ENCODE measurements at places on chromosomes 4 and X.

GRCh38 chrX:20531667-20532066 is 265.0 kb upstream of the RPS6KA3 start:
- DNase-seq: no peak
- peaks cover 13% of the 10 kb centered on the region for H3K4me1 ChIP-seq
- H3K36me3 ChIP-seq: no peaks in the 10 kb centered on the region
- no peaks in the 10 kb centered on the region for H3K27me3 ChIP-seq
- no peak overlapping the region for H3K27ac ChIP-seq

GRCh38 chrX:80807992-80808735 is 1.5 kb downstream of the BRWD3 start:
- peak overlapping the region; percentile 64 for H3K4me3 ChIP-seq
- H3K27ac ChIP-seq: peak overlapping the region; percentile 89
- no peaks in the 10 kb centered on the region for H3K27me3 ChIP-seq

- H3K27me3 ChIP-seq: no peaks in the 10 kb centered on the region
- H3K4me3 ChIP-seq: no peak overlapping the region
- H3K4me1 ChIP-seq: no peaks in the 10 kb centered on the region
- H3K36me3 ChIP-seq: no peaks in the 10 kb centered on the region
These were observed 23.8 kb downstream of the MSL3 start for GRCh38 chrX:11781734-11782370.

DNA sequence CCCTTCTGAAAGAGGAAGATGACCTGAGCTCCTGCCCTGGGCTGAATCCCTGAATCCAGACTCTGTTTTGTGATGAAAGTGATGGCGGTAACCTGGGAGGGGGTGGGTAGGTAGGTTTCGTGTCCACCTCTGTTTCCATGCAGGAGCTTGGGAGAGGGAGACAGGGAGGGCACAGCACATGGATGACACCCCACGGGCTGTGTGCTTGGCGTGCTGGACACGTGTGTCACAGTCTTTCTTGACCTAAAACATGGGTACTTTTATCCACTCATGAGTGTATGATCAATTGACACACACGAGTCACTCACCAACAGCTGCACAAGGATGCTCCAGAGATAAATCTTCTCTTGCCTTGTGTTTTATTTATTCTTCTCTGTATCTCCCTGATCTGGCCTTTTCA is 111.5 kb downstream of the DHRSX start:
- H3K4me1 ChIP-seq: peaks cover 20% of the 10 kb centered on the region
- no peak overlapping the region for H3K27ac ChIP-seq
- no peak overlapping the region for H3K4me3 ChIP-seq

DNA sequence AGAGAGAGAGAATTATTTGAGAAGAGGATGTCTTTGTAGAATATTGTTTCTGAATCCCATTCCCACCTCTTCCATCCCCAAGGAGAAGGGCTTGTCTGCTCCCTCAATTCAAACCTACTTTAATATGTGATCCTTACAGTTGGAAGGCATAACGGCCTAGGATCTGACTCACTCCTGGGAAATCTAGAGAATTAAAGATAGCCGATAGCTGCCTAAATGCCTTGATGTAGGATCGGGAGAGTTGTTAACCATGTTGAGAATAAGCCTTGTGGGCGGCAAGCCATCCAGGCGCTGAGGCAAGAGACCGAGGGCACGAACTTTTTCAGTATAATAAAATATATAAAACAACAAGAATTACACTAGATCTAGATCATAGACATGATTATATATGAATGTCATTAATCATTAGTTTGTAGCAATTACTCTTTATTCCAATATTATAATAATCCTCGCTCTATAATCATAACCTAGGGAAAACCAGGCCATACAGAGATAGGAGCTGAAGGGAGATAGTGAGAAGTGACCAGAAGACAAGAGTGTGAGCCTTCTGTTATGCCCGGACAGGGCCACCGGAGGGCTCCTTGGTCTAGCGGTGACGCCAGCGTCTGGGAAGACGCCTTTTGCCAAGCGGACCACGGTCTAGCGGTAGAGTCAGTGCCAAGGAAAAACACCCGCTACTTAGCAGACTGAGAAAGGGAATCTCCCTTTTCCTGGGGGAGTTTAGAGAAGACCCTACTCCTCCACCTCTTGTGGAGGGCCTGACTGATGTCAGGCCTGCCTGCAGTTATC is 13.5 kb downstream of the EMCN start:
- no peak overlapping the region for H3K4me3 ChIP-seq
- no peaks in the 10 kb centered on the region for H3K36me3 ChIP-seq
- no peaks in the 10 kb centered on the region for H3K27me3 ChIP-seq
- peaks cover 15% of the 10 kb centered on the region for H3K4me1 ChIP-seq
- no peak overlapping the region for H3K27ac ChIP-seq
- no peak for DNase-seq

DNA sequence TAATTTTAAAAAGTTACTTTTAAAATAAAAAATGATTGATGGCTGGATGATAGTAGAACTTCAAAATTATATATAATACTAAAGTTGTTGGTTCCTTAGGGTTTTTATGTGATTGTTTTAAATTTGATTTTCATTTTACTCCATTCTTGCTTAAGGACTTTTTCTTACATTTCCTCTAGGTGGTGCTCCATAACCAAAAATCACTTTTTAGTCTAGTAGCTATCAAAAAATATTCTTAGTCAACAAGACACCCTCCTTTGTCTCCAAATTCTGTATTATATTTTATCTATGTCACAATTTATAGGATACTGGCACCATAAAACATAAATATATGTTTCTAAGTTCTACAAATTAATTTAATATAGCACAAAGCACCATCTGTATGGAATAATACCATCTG is 67.2 kb upstream of the BRWD3 start:
- no peak overlapping the region for H3K27ac ChIP-seq
- no peak overlapping the region for H3K4me3 ChIP-seq
- H3K36me3 ChIP-seq: no peaks in the 10 kb centered on the region
- no peaks in the 10 kb centered on the region for H3K27me3 ChIP-seq

DNA sequence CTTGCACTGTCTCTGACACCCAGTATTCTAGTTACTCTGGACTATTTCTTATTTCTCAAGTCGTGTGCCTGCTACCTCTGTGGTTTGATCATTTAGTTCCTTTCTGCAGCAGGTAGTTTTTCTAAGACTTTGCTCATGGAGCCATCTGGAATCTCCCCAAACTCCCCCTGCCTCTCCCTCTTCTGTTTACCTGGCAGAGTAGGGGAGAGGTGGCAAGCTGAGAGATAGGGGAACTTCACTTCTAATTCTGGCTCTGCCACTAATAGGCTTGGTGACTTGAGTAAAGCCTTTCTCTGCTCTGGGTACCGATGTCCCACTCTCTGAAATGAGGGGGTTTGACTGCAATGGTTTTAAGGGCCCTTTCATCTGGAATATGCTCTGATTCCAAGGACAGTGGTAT is 141.3 kb downstream of the CPEB2 start:
- no peak overlapping the region for H3K4me3 ChIP-seq
- no peaks in the 10 kb centered on the region for H3K36me3 ChIP-seq
- H3K4me1 ChIP-seq: peaks cover 3% of the 10 kb centered on the region
- no peaks in the 10 kb centered on the region for H3K27me3 ChIP-seq

GRCh38 chr4:39097290-39097689 is 35.3 kb downstream of the KLHL5 start:
- DNase-seq: no peak
- no peak overlapping the region for H3K4me3 ChIP-seq
- no peaks in the 10 kb centered on the region for H3K4me1 ChIP-seq
- no peaks in the 10 kb centered on the region for H3K27me3 ChIP-seq
- H3K36me3 ChIP-seq: peaks cover 5% of the 10 kb centered on the region

DNA sequence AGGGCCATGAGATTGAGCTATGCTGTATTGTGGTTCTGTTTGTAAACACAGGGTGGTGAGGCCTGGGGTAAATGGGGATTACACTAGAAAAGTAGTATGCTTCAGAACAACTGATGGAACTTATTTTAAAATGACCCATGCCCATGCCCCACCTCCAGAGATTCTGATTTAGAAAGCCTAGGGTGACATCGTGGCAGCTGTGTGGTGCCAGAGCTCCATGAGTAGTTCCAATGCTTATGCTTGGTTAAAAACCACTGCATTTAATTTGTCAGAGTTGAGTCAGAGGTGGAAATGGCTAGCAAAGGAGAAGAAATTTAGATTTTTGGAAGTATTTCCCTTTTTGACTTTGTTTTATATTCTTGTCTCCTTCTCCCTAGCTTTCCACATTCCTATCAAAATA is 63.4 kb upstream of the PDE5A start:
- H3K36me3 ChIP-seq: no peaks in the 10 kb centered on the region
- H3K27me3 ChIP-seq: no peaks in the 10 kb centered on the region
- no peaks in the 10 kb centered on the region for H3K4me1 ChIP-seq

GRCh38 chr4:66048861-66049260 is 378.6 kb upstream of the EPHA5 start:
- no peaks in the 10 kb centered on the region for H3K27me3 ChIP-seq
- H3K27ac ChIP-seq: no peak overlapping the region
- H3K4me3 ChIP-seq: no peak overlapping the region
- no peaks in the 10 kb centered on the region for H3K4me1 ChIP-seq
- no peaks in the 10 kb centered on the region for H3K36me3 ChIP-seq

DNA sequence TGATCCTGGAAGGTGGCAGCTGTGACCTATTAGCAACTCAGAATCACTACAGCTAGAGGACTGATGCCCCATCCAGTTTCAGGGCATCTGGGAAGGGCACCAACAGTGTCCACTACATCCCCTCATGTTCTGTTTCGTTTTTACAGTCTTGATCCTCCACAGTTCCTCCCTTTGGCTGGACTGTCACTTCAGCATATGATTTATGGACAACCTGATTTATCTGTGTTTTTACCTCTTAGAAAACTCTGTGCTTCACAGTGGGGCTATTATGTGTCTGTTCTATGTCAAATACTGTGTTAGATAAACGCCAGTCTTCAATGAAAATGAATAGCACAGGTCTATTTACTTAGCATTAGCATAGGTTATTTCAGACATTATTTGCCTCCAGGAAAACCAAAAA is 63.1 kb upstream of the GRPR start:
- H3K27ac ChIP-seq: no peak overlapping the region
- H3K4me3 ChIP-seq: no peak overlapping the region
- no peak for DNase-seq
- no peaks in the 10 kb centered on the region for H3K36me3 ChIP-seq
- no peaks in the 10 kb centered on the region for H3K27me3 ChIP-seq
- H3K4me1 ChIP-seq: no peaks in the 10 kb centered on the region

- H3K27ac ChIP-seq: no peak overlapping the region
- DNase-seq: peak; percentile 51
- no peaks in the 10 kb centered on the region for H3K36me3 ChIP-seq
- H3K27me3 ChIP-seq: no peaks in the 10 kb centered on the region
- no peaks in the 10 kb centered on the region for H3K4me1 ChIP-seq
These were observed 155.8 kb downstream of the RPA4 start for GRCh38 chrX:97039363-97040029.

DNA sequence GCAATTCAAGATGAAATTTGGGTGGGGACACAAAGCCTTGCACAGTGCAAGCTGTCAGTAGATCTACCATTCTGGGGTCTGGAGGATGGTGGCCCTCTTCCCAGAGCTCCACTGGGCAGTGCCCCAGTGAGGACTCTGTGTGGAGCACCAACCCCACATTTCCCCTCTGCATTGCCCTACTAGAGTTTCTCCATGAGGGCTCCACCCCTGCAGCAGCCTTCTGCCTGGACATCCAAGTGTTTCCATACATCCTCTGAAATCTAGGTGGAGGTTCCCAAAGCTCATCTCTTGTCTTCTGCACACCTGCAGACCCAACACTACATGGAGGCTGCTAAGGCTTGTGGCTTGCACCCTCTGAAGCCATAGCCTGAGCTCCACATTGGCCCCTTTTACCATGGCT is 402.3 kb downstream of the RAB28 start:
- no peaks in the 10 kb centered on the region for H3K27me3 ChIP-seq
- H3K36me3 ChIP-seq: no peaks in the 10 kb centered on the region
- H3K27ac ChIP-seq: no peak overlapping the region
- no peaks in the 10 kb centered on the region for H3K4me1 ChIP-seq
- no peak for DNase-seq

DNA sequence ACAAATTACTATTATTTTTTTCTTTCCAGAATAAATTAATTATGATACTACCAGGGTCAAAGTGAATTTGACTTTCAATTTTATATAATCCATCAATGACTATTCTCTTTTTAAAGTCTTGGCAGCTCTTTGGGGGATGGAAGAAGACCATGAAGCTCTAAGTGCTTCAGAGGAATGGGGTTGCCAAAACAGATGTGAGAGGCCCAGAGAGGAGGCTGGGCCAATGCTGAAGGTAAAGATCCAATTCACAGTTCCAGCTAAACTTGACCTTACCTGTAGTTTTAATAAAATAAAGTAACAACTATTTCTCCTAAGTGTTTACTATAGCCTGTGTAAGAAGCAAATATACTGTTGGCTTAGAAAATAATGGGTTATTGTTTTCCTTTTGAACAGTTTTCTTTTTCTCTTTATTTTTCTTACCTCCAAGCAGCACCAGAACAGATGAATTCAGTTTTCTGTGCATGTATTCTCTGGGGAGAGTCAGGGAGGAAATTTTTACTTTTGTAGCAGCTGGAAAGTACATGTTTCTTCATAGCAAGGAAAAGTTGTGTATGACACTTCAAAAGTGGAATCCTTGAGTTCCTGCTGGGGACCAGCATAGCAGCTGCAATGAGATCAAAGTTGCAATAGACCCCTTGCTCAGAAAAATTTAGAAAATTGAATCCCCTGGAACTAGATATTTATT is 104.9 kb downstream of the CEP44 start:
- H3K27me3 ChIP-seq: no peaks in the 10 kb centered on the region
- no peaks in the 10 kb centered on the region for H3K36me3 ChIP-seq
- H3K27ac ChIP-seq: no peak overlapping the region
- H3K4me3 ChIP-seq: no peak overlapping the region
- DNase-seq: no peak

DNA sequence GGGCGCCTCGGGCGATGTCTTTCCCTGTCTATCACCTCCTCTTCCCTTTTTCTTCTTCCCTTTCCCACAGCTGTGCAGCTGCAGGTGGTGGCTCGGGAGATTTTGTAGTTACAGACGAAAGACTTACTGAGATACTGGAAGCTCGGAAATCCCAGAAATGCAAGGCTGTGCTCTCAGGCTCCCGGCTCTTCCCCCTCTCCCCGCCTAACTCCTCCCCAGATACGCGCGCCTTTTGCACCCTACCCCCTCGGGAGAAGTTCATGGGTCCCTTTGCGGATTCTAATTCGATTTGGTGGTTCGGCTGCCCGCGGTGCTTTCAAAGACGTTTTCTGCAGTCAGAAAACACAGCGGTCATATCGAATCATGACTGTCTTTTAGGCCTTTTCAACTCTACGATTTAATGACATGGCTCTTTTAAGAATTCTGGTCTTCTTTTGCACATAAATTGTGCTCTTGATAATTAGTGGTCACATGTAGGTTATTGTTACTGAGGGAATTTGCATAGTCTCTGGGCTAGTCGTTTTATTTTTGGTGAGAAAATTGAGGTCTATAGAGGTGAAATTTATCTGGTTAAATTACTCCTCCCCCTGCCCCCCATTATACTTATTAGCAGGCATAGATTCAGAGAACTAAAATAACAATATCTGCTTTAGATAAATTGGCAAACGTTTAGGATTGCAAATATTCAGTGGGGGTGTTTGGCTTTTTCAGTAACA is 1.6 kb downstream of the SEPTIN11 start:
- H3K4me3 ChIP-seq: peak overlapping the region; percentile 92
- H3K27me3 ChIP-seq: no peaks in the 10 kb centered on the region
- peaks cover 45% of the 10 kb centered on the region for H3K4me1 ChIP-seq
- DNase-seq: peak; percentile 51
- H3K27ac ChIP-seq: peak overlapping the region; percentile 90
- no peaks in the 10 kb centered on the region for H3K36me3 ChIP-seq

Measured in stomach (tissue), 19 donors.